ENCODE measurements at places on chromosomes 5 and 9. TPM values are rescaled to one million over a fixed set of nuclear protein-coding genes. Genes with fewer than 3 reads are reported as not detected.

- DNase-seq = peak; percentile 24
These were observed 133.0 kb upstream of the FAM120A start for GRCh38 chr9:93318480-93318879.

- no peak for DNase-seq
These were observed 367 bp upstream of the SHC3 start for GRCh38 chr9:89178830-89179539.

Gene KIF4B
- total RNA-seq = not detected

DNA sequence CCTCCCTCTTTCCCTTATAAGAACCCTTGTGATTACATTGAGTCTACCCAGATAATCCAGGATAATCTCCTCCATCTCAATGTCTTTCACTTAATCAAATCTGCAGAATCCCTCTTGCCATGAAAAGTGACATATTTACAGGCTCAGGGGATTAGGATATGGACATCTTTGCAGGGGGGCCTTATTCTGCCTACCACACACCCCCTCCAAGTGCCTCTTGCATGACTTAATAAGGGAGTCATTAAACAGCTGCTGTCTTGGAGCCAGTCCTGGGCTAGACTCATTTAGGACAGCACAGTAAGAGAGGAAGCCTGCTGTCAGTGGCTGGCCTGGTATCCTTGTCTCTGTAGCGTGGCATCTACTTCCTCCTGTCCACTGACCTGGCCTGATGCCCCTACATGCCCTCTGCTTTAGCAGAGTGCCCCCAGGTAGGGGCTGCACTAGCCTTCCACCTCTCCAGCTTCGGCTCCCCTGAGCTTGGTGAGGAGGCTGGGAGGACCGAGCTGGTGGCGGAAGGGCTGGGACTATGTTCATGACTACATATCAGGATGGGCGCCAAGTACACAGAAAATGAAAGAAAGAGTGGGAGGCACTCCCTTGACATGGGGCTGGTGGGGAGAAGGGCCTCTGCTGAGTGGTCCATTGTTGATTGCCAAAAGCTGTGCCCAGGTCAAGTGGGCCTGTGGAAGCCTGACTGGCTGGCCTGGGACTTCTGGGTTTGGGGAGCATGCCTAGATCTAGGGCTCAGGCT is 17.2 kb downstream of the ENHO start:
- DNase-seq = no peak

GRCh38 chr5:143931986-143932385 is 120.0 kb downstream of the HMHB1 start:
- DNase-seq = no peak
